ENCODE measurements at places on chromosomes 13 and 19.

DNA sequence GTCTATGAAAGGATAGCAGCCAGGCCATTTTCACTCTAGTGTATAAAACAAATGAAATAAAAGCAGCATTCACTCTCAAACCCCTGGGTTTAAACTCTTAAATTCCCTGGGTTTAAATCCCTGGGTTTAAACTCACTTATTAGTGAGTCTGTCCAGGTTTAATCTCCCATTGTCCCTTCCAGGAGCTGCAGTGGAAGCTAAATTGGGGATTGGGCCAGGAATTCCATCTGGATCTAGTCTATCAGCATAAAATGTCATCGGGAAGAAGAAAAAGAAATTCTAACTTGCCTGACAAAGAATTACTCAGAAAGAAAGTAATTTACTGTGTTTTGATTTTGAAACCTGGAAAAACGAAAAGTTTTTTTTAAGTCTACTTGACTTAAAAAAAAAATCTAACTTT, 54.8 kb downstream of the FRY start:
- DNase-seq = no peak

GRCh38 chr13:28530729-28531076, 35.8 kb upstream of the FLT1 start:
- no peak for DNase-seq

DNA sequence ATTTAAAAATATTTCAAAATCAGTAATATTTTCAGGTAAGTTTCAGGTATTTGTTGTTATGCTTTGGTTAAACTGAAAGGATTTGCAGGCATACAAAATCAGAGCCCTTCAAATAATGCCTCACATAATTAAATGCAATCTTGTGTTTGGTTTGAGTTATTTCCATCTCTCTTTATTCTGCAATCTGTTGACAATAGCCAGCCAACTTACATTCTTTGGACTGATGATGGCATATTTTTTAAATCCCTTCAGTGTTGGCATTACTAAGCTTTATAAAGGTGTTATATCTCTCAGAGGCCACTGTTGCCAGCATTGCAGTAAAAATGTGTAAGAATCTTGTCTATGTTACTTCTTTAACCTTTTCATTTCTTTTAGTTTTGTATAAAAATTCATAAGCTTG, 257.2 kb upstream of the RFC3 start:
- no peak for DNase-seq

- no peak for DNase-seq
Observed at GRCh38 chr19:21221693-21222092, 79.9 kb downstream of the ZNF431 start.

DNA sequence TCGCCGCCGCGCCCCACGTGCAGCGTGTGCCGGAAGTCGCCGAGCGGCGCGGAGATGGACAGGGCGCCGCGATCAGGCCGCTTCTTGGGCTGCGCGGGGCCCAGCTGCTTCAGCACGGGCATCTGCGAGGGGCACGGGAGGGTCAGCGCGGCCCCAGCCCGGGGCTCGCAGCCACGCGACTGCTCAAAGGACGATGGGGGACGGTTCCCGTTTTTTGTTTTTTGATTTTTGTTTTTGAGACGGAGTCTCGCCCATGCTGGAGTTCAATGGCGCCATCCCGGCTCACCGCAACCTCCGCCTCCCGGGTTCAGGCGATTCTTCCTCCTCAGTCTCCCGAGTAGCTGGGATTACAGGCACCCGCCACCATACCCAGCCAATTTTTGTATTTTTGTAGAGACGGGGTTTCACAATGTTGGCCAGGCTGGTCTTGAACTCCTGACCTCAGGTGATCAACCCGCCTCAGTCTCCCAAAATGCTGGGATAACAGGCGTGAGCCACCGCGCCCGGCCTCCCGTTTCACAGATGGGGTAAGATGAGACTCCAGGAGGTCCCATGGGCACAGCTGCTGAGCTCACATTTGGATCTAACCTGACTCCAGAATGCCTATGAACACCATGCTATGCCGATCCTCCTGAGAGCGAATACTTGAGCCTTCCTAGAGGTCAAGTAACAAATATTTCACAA, 2.0 kb upstream of the LENG9 start:
- DNase-seq = no peak

- no peak for DNase-seq
Observed at GRCh38 chr13:28753208-28753892, 34.6 kb upstream of the SLC46A3 start.

DNA sequence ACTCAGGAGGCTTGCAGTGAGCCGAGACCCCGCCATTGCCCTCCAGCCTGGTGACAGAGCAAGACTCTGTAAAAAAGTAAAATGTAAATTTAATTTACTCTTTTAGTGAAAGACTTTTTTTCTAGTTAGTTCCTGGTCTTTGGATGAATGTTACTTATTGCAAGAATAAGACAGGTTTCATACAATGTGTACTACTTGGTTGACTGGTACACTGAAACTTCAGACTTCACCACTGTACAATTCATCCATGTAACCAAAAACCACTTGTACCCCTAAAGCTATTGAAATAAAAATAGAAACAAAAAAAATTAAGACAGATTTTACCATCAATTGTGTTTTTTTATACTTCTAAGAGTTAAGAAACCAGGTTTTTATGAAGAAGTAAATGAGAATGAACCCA, 35.5 kb downstream of the GPALPP1 start:
- DNase-seq = no peak

GRCh38 chr19:10797078-10797477, 38.9 kb downstream of the TMED1 start:
- DNase-seq = no peak

DNA sequence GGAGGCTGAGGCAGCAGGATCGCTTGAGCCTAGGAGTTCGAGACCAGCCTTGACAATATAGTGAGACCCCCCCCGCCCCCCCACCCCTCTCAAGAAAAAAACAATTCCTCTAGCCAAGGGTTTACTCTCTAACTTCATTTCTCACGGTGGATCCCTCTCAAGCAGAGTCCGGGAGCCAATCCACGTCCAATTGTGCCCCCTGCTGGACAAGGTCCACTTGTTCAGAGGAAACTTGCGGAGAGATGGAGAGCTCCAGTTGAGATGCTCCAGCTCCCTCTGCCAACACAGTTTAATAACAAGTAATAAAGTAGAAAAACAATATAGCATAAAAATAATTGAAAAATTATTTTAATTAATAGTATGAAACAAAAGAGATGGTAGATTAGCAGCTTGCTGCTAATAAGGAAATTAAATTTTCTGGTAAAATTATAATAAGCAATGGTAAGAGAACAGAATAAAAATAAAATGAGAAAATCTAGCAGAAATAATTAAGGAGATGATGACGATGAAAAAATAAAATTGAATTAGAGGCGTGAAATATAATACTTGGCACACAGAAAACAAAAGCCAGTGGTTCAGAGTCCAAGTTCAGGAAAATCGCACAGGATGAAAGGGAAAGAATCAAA, 14.5 kb upstream of the SIGLEC14 start:
- DNase-seq = peak; percentile 72

- DNase-seq = no peak
Observed at GRCh38 chr13:60318186-60318585, 78.8 kb upstream of the TDRD3 start.

DNA sequence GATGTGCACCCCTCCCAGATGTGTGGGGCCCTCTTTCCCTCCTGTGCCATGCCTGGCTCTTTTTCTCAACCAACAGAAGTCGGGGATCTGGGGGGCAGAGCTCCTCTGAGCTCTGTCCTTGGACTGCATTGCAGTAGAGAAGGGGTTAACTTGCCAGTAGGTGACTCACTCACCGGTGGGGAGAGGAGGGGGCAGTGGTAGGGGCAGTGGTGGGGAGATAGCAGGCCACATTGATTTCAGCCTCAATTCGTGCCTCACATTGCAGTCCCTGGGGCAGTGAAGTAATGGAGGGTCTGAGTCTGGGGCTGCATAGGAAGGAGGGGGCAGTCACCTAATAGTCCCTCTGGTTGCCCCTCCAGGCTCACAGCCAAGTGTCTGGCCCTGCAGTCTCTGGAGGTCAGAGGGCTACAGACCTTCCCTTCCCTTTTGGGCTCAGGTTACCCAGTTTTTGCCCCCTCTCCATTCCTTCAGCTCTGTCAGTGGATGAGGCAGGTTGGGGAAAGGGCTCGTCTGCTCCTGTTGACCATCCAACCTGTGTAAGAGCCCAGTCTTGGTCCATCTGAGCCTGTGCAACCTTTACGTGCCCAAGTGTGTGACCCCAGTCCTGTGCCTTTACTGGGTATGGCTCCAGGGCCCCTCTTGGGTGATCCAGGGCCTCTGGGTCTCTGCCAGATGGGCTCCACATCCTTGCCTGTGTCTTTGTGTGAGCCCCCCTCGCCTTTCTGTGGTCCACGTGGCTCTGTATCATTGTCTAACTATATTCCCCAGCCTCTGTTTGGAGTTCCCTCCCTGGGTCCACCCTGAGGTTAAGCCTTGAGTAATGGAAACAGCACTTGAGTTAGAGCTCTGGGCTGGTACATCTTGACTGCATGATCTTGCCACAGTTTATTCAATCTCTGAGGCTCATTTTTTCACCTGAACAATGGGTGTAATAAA, 13.0 kb downstream of the CIC start:
- DNase-seq = peak; percentile 36

DNA sequence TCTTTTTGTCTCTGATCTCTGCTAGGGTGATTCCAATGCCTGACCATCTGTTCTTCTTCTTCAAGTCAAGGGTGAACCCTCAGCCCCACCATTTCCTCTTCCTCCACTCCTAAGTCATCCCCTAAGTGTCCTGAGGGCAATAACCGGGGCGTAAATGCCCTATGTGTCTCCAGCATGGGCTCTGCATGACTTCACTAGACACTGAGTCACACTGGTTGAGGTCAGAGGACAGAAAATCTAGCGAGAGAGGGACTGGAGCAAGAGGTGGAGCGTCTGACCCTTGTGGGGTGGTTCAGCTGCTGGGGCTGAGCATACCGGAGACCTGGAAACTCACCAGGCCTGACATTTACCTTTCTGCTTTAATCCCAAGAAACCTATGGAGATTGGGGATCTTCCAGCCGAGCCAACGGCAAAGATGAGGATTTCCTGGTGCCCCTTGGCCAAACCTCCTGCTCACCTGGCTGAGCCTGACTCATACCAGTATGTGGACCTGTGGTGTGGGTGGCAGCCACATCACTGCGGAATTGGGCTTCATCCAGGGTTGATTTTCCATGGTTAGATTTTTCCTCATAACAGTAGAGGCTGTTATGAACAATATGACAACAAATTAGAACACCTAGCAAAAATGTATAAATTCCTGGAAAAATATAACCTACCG, 26.9 kb downstream of the SCGB2B2 start:
- no peak for DNase-seq

DNA sequence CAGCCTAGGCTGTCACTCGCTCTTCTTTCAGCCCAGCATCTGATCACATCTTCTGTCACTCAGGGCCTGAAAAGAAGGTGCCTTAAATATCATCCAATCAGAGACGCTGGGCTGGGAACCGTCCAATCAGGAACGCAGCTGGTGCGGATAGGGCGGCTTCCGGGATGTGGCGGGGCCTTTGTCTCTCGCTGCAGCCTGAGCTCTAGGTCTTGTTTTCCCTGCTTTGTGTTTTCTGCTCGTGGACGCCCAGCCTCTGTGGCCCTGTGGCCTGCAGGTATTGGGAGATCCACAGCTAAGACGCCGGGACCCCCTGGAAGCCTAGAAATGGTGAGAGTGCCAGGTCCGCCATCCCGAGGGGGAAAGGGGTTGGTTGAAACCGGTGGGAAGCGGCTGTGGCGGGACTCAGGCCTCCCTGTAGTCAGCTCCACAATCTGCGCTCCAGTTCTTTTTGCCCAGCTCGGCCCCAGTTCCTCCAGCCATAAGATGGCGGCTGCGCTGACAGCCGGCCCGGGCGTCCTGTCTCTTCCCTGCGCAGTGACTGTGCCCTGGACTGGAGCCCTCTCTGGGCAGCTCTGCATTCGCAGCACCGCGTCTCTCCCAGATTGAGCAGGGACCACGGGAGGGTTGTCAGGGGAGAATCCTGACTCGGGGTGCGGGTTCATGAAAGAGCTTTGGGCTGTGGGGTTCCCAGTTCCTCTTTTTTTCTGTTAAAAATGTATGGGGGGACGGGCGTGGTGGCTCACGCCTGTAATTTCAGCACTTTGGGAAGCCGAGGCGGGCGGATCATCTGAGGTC, at the start of gene ZNF85:
Gene ZNF85, plus strand, starts transcription at position 175 of the 795 bp plus-strand sequence. Its CDS starts 150 bp downstream, at position 325.
- DNase-seq = peak; percentile 94

- no peak for DNase-seq
Observed at GRCh38 chr13:41053384-41053826, 7.9 kb upstream of the WBP4 start.

GRCh38 chr19:13644645-13645044, 119.7 kb upstream of the MRI1 start:
- DNase-seq = no peak

GRCh38 chr13:99986741-99987140, 5.2 kb downstream of the ZIC2 start:
- no peak for DNase-seq

Measured in WERI-Rb-1 (cell line).